Spinal cord (tissue), 10 donors: ENCODE measurements at places on chromosomes 13 and 19. TPM values are rescaled to one million over a fixed set of nuclear protein-coding genes. Genes with fewer than 3 reads are reported as not detected.

GRCh38 chr13:48096670-48097069 is 1.8 kb upstream of the MED4 start:
- peaks cover 3% of the 10 kb centered on the region for H3K4me1 ChIP-seq
- H3K4me3 ChIP-seq, result no peak overlapping the region
- H3K27ac ChIP-seq, result no peak overlapping the region
- H3K36me3 ChIP-seq, result peaks cover 3% of the 10 kb centered on the region
- no peaks in the 10 kb centered on the region for H3K27me3 ChIP-seq
- no peak for DNase-seq

DNA sequence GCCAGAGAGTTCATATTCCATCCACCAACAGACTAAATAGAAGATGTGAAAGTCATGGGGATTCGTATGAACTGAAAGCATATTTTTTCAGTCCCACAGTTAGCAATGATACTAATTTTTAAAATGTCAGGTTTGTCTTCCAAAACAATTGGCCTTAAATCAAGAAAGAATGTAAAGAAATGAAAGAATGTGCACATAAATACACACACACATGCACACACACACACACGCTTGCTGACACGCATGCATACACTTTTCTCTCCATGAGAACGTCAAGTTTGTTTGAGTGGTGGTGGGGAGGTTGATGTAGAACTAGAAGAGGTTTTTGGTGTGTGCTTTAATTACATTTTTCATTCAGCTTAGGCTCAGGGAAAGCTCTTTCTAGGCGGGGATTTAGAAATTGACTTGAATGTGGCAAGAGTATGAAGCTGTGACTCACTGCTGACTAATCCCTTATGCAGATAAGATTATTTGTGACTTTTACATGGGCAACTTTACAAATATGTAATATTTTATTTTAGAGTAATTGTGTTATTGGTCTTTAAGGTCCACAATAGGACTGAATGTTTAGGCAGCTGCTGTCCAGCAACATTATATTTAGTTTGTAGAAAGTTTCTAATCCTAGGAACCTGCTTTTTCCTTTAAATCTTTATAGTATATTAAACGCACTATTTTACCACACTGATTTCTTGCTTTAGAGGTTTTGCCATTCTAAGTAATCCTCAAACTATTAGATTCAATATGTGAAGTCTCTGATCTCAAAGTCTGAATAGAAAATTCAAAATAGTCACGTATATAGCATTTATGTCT is 18.8 kb downstream of the FLT1 start:
- no peak overlapping the region for H3K4me3 ChIP-seq
- no peaks in the 10 kb centered on the region for H3K4me1 ChIP-seq
- no peaks in the 10 kb centered on the region for H3K27me3 ChIP-seq

ZNF667 gene
- 19.4 TPM for total RNA-seq

METTL21C gene
- not detected for total RNA-seq

DNA sequence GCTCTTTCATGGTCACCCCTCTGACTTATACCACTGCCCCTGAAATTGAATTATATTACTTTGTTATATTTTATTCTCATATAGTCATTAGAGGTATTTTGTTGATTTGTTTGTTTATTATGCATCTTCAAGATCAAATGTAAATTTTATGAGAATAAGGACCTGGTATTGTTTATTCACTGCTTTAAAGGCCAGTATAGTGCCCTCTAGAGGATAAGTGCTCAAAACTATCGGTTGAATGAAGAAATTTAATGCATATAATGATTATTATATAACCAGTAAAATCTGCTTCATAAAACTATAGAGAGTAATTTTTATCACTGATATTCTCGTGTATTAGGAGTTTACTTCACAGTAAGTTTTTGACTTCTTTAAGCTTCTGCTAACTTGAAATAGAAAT is 1401.9 kb downstream of the SLITRK1 start:
- H3K27me3 ChIP-seq, result no peaks in the 10 kb centered on the region
- DNase-seq, result no peak
- no peaks in the 10 kb centered on the region for H3K36me3 ChIP-seq
- H3K4me1 ChIP-seq, result no peaks in the 10 kb centered on the region
- no peak overlapping the region for H3K27ac ChIP-seq

DNA sequence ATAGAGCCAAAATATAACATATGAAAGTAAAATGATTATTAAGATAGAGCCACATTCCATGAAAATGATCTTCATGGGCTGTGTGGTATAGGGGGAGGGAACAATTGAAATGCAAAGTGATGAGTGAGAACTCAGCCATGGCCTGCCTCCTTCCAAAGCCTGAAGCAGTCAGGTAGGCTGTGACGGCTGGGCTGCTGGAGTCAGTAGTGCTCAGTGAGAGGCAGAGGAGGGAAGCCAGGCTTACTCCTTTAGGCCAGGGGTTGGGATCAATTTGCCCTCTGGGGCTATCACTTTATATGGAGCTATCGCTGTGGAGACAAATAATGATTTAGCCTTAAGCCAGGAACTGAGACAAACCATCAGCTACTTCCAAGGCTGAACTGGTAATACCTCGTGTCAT is 654.9 kb downstream of the FGF9 start:
- H3K4me3 ChIP-seq, result no peak overlapping the region
- H3K4me1 ChIP-seq, result no peaks in the 10 kb centered on the region
- no peak overlapping the region for H3K27ac ChIP-seq
- no peaks in the 10 kb centered on the region for H3K27me3 ChIP-seq
- no peak for DNase-seq

GRCh38 chr13:39245688-39246087 is 207.4 kb downstream of the NHLRC3 start:
- no peaks in the 10 kb centered on the region for H3K36me3 ChIP-seq
- H3K27ac ChIP-seq, result no peak overlapping the region
- H3K4me1 ChIP-seq, result no peaks in the 10 kb centered on the region
- no peak for DNase-seq

- H3K4me1 ChIP-seq, result no peaks in the 10 kb centered on the region
- H3K36me3 ChIP-seq, result no peaks in the 10 kb centered on the region
- no peak overlapping the region for H3K27ac ChIP-seq
Measured at GRCh38 chr13:40026174-40026585, 370.7 kb downstream of the COG6 start.
